ENCODE measurements at places on chromosomes 12 and 14.

- no peak for DNase-seq
These were observed 199.5 kb downstream of the TMEM132D start for GRCh38 chr12:129704232-129704830.

- DNase-seq: no peak
These were observed 43.0 kb downstream of the PPM1H start for GRCh38 chr12:62891805-62892549.

GRCh38 chr12:47944685-47945340 lies 18.6 kb upstream of the TMEM106C start:
- DNase-seq: no peak

- DNase-seq: no peak
These were observed 134.1 kb upstream of the PLEKHG7 start for GRCh38 chr12:92568691-92569090.

- DNase-seq: no peak
These were observed 105.8 kb upstream of the SINHCAF start for GRCh38 chr12:31431721-31432240.

- DNase-seq: no peak
These were observed 265.7 kb downstream of the AEBP2 start for GRCh38 chr12:19704966-19705365.

DNA sequence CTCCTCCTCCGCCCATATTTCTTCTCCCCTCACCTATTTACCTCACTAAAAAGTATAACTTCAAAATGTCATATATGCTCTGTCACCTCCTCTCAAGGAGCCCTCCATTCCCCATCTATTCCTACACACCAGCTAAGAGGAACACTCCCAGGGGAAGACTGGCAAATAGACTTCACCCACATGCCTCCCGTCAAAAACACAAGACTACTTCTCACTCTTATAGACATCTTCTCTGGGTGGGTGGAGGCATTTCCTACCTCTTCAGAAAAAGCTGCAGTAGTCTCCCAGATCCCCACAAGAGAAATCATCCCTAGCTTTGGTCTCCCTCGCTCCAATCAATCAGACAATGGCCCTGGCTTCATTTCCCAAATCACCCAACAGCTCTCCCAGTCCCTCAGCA lies 66.2 kb downstream of the MOK start:
- no peak for DNase-seq

- no peak for DNase-seq
These were observed 344.5 kb upstream of the SFSWAP start for GRCh38 chr12:131366261-131366871.

DNA sequence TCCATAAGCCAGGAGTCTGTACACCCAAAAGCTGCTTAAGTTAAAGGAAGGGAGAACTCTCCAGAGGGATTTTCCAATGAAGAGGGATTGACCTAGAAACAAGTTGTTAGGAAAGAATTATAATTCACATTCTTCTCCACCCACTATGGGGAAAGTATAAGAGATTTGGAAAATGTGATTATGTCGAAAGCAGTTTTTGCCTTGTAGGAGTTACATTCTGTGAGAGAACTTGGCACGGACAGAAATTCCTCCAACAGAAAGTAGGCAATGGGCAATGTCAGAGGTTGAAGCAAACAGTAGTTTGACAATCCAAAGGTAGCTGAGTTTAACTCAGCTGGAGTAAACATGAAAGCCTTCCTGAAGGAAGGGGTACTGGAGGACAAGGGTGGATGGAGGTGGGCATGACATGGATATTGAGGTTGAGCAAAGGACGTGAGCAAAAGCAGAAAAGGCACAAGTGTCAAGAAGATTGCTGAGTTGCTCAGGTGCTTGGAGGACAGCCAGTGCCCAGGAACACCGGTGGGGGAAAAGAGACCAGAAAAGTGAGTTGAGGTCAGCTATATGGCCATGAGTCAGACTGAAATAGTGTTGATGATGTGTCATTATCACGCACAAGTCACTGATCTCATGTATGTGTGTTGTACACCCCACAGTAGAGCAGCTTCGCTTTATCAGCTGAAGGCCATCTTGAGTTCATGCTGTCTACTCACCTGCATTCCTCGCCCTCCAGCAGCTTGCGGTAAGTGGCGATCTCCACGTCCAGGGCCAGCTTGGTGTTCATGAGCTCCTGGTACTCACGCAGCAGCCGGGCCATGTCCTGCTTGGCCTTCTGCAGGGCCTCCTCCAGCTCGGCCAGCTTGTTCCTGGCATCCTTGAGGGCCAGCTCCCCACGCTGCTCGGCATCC lies 4.0 kb downstream of the KRT5 start:
- no peak for DNase-seq

- no peak for DNase-seq
These were observed 9.7 kb downstream of the MPHOSPH9 start for GRCh38 chr12:123223241-123223668.

- no peak for DNase-seq
These were observed 7.1 kb downstream of the ZFP36L1 start for GRCh38 chr14:68785534-68786490.

DNA sequence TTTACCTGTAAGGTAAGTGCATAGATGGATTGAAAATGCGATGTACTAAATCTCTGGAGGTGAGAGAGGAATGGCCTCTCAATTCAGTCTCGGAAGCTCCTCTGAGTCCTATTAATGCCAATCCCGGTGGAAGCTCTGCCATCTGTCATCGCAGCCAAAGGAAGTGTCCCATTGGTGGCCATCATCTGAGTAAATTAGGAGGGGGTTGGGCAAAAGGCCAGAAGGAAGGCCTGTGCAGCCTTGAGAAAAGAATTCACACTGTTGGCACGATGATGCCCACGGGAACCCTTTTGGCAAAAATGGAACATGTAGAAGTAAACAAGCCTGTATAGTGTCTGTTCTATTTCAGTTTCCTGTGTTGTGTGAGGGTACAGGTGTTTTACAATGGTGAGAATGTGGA lies 494.8 kb downstream of the NELL2 start:
- DNase-seq: no peak

DNA sequence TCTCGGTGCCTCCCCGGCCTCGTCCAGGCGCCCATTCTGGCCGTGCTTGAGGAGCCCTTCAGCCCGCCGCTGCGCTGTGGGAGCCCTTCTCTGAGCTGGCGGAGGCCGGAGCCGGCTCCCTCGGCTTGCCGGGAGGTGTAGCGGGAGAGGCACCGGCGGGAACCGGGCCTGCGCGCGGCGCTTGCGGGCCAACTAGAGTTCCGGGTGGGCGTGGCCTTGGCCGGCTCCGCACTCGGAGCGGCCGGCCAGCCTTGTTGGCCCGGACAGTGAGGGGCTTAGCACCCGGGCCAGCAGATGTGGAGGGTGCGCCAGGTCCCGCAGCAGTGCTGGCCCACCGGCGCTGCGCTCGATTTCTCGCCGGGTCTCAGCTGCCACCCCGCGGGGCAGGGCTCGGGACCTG lies 168.7 kb upstream of the RPL10L start:
- no peak for DNase-seq

GRCh38 chr14:99391671-99392070 lies 89.0 kb downstream of the SETD3 start:
- DNase-seq: no peak

- DNase-seq: no peak
These were observed 189.5 kb downstream of the KCNC2 start for GRCh38 chr12:75020068-75020557.

GRCh38 chr14:104219731-104220214 lies 81.4 kb downstream of the KIF26A start:
- no peak for DNase-seq

GRCh38 chr12:113299619-113300237 lies 35.2 kb downstream of the SLC8B1 start:
- no peak for DNase-seq

GRCh38 chr14:85602345-85602744 lies 72.4 kb downstream of the FLRT2 start:
- no peak for DNase-seq

GRCh38 chr14:36647824-36648753 lies 13.6 kb upstream of the PAX9 start:
- DNase-seq: no peak

GRCh38 chr12:94795520-94795919 lies 145.2 kb upstream of the TMCC3 start:
- DNase-seq: no peak

GRCh38 chr12:79508622-79509021 lies 182.1 kb downstream of the PAWR start:
- DNase-seq: no peak

- no peak for DNase-seq
These were observed 197.2 kb upstream of the PLEKHG7 start for GRCh38 chr12:92505254-92506231.

DNA sequence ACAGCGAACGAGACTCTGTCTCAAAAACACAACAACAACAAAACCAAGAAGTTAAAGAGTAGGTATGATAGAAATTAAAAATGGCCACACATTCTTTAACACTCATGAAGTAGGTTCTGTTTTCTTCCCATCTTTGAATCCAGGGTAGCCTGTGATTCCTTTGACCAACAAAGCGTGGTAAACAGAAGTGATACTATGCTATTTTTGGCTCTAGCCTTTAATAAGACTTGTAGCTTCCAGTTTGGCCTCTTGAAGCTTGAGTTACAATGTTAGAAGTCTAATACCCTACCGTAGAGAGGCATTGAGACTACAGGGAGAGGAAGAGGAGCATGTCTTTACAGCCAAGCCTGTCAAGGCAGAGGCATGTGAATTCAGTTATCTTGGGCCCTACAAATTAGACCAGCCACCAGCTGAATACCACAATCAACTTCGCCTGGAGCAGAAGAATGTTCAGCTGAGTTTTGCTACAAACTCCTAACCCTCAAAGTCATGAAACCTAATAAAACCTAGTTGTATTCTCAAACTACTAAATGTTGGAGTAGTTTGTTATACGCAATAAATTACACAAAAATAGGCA lies 4.9 kb upstream of the NEMF start:
- DNase-seq: no peak

- no peak for DNase-seq
These were observed 1035.6 kb downstream of the VRK1 start for GRCh38 chr14:97832776-97833175.

GRCh38 chr12:26499979-26500640 lies 304.7 kb downstream of the SSPN start:
- no peak for DNase-seq

DNA sequence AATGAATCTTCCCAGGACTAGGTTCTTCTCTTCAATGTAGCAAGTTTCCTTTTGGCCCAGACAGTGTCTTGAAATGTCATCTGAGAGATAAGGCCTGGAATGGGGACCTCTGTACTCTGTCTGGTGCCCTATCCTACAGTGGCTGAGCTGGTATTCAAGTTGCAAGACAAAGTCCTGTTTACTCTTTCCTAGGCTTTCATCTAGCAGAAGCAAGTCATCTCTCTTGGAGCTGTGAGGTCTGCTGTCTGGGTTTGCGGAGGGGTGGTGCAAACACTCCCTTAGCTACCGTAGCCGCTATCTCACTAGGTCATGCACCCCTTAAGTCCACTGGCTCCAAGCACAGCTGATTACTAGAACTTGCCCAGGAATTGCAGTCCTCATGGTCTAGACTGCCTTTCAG lies 149.7 kb upstream of the SLC16A7 start:
- no peak for DNase-seq

DNA sequence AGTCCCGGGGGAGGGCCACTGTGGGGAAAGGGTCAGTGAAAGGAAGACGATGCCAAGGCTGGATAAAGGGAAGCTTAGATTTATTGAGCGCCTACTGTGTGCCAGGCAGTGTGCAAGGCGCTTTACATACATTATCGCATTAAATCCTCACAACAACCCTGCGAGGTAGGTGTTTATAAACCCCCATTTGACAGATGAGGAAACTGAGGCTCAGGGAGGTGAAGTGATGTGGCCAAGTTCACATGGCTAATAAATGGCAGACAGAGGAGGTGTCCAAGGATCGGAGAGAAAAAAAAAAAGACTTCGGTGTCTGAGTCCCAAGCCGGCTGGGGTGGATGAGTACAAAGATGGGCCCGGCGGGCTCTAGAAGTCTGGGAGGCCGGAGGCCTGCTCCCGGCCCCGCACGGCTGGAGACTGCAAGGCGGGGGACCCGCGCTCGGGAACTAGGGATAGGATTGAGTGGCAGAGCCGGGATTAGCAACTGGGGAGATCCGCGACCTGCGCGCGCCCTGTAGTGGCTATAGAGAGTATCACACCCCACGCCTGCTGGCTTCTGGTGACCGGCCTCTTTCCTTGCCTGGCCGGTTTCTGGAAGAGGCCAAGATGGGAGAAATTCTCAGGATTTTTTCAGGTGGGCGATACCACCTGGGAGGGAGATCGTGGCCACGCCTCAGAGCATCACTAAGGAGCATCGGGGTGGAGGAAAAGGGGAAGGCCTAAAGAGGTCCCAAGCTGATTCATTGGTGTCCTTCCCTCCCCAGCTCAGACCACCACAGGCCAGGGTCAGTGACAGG lies 3.9 kb downstream of the DDN start:
- no peak for DNase-seq

- DNase-seq: peak; percentile 44
These were observed 44.1 kb downstream of the PITPNM2 start for GRCh38 chr12:123106640-123107359.

DNA sequence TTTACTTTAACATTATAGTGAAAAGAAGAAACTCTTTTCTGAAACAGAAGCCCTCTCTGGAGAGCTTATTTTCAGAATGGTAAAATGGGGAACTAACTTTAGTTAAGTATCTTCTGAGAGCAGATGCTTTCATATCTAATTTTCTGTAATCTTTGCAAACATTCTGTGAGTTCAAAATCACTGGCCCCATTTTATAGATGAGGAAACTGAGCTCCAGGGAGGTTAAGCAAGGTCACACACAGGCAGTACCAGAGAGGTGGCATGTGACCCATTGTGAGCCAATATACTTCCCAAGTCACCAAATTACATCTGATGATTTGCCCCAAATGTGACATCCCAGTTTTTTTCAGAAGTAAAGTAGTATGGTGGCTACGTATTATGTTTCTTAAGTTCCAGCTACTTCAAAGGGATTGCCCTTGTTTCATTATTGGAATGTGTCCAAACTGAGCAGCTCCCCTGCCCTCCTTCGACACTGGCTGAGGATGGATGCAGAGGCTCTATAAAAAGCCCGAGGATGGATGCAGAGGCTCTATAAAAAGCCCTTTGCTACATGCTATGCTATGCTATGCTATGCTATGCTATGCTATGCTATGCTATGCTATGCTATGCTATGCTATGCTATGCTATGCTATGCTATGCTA lies 36.2 kb upstream of the NUDT4 start:
- no peak for DNase-seq

- DNase-seq: no peak
These were observed 58.3 kb downstream of the SLC8A3 start for GRCh38 chr14:70130482-70130881.

DNA sequence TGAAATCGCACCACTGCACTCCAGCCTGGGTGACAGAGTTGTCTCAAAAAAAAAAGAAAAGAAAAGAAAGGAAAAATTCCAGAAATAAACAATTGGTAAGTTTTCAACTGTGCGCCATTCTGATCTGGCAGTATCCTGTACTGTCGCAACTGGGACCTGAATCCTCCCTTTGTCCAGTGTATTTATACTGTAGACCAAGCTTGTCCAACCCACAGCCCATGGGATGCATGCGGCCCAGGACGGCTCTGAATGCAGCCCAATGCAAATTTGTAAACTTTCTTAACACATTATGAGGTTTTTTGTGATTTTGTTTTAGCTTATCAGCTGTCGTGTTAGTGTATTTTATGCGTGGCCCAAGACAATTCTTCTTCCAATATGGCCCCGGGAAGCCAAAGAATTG lies 84.7 kb downstream of the TMCC3 start:
- DNase-seq: no peak

- DNase-seq: no peak
These were observed 150.9 kb downstream of the MED13L start for GRCh38 chr12:116126610-116127009.
